ENCODE measurements at places on chromosomes 2 and 18.

- DNase-seq: no peak
Observed at GRCh38 chr18:80194874-80195570, 52.3 kb downstream of the PARD6G start.

- no peak for DNase-seq
Observed at GRCh38 chr2:99285526-99285925, 15.5 kb downstream of the LYG1 start.

DNA sequence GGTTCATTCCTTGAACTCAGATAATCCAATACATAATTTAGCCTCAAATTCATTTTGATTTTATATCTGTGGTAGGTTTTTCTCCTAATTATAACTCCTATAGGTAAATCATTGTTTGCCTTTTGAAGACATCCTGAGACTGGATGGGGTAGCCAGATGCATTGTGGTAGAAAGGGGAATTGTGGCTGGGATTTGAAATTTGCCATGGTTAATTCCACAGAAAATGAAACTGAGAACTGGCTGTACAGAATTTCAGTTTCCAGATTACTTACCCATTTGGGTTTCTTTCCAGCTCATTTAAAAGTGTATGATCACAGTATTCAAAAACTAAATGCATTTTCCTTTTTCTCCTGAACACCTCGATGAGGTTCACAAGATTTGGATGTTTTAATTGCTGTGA lies 18.2 kb downstream of the CDKL4 start:
- DNase-seq: peak; percentile 55

DNA sequence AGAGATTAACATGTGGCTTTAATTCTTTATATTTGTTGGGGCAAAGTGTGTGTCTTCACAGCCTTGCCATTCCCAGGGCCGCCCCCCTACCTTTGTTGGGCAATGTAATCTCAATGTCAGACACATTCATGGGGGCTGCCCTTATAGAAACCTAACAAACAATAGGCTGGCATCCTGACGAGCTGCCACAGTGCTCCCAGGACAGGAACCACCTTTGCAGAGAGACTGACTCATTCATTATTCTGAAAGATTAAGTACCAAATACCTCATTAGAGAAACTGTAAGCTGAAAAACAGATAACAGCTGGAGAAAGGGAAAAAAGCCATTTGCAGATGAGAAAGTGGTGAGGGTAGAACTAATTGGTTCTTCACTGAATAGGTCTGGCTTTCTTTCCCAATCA lies 1587.5 kb upstream of the PIK3C3 start:
- DNase-seq: no peak

DNA sequence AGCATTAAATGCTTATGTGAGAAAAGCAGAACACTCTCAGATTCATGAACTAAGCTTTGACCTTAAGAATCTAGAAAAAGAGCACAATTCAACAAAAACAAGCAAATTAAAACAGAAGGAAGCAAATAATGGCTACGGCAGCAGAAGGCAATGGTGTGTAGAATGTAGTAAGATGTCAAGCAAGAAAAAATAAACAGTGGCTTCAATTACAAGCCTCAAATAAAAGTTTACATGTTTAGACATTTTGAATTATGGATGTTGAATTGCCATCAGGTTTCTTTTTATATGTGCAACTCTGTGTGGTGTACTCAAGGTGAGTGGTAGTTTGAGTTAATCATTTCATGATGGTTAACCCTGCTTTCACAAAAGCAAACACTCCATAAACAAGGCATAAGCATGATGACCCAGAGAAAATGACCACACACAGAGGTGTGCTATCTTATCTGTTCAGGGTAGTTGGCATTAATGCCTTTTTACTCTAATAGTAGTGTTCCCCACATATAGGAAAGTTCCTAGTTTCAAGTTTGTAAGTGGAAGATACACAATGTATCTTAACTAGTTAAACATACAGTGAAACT lies 207.1 kb downstream of the FIGN start:
- no peak for DNase-seq
